ENCODE measurements at places on chromosomes 13 and 19.

DNA sequence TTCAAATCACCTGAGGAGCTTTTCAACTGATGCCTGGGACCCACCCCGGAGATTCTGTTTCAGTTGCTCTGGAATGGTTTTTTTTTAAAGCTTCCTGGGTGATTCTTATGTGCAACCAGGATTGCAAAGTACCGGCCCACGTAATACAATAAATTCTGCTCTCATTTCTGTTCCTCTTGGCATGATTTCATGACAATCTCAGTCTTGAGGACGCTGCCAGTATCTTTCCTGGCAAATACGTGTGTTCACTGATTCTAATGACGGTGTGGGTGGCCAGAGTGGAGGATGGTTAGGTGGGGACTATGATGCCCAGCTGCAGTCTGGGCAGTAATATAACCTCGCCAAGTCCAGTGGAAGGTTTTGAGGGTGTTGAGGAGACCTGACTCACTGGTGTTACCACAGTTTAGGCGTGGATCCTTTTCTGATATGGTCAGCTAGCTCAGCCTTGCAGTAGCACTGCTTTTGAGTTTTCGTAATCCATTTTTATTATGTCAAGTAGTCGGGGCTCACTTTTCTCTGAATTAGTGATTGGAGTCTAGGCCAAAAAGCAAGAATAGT is 49.4 kb downstream of the FAM124A start:
- peak; percentile 24 for DNase-seq

GRCh38 chr13:96104516-96104915 is 14.6 kb downstream of the HS6ST3 start:
- no peak for DNase-seq

DNA sequence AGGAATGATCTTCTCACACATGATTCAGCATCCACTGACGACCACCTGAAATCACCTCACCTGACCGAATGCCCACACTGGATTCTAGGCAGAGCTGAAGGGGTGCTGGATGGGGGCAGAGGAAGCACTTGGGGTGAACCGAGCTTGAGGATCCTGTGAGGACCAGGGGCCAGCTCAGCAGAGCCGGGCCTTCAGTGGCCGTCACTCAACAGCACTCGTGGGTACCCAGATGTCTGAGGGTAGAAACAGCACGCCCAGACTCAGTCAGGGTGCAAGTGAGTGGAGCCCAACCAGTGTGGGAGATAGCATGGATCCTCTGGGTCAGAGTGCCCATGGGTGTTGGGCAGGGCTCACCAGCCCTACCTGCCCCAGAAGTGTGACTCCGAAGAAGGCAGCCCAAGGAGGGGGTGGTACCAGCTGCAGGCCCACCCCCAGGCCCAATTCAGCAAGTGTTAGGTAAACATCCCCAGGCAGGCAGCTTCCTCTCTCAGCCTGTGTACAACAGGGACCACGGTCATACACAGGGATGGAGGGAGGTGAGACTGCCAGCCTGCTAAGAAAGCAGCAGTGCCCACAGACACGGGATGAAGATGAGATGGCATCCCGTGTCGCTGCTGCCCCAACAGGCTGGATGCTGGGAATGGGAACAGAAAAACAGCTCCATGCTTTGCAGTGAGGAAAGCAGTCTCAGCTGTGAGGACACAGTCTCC is 16.6 kb downstream of the GJA3 start:
- DNase-seq, result no peak

DNA sequence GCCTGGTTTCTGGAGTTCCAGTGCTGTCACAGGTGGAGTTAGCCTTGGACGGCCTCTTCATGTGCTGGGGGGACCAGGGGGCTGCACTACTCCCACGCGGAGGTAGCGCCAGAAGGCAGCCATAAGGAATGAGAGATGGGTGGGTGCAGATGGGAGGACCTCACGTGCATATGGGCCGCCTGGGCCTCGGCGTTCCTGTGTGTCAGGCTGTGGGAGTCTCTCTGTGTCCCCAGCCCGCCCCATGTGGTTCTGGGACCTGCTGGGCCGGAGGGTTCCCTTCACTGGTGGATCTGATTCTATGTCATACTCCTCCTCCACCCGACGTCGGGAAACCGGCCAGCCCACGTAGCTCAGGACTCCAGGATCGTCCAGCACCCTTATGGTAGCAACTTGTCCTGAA is 149.0 kb upstream of the SOX1 start:
- DNase-seq, result no peak

DNA sequence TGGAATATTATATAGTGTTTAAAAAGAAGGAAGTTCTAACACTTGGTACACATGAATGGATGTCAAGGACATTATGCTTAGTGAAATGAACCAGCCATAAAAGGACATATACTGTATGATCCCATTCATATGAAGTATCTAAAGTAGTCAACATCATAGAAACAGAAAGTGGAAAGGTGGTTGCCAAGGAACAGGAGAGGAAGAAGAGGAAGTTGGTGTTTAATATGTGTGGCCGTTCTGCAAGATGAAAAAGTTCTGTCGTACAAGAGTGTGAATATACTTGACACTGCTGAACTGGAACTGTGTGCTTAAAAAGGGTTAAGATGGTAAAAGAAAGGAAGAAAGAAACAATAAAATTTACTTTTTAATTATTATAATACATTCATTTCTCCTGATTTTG is 33.1 kb upstream of the C1QTNF9 start:
- DNase-seq, result no peak

DNA sequence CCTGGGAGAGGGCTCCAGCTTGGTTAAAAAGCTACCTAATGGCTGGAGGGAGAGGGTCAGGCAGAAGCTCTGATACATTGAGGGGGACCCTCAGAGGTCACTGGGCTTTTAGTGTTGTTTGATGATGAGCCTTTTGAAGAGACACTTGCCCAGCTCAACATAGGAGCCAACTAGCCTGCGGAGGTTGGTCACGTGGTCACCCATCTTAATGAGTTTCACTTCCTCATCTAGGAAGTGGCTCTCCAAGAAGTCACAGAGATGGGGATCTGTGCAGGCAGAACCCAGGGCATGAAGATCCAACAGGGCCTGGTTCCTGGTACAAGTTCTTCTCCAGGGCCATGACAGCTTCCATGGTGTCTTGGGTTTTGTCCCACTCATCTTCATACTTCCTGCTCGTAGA is 33.4 kb downstream of the IPO5 start:
- no peak for DNase-seq
